Activated CD8-positive, alpha-beta memory T cell treated with anti-CD3 and anti-CD28 coated beads for 4 hours (primary cell): ENCODE measurements at places on chromosomes 11 and 22.

- DNase-seq: no peak
These were observed 52.2 kb downstream of the HORMAD2 start for GRCh38 chr22:30132290-30132996.

DNA sequence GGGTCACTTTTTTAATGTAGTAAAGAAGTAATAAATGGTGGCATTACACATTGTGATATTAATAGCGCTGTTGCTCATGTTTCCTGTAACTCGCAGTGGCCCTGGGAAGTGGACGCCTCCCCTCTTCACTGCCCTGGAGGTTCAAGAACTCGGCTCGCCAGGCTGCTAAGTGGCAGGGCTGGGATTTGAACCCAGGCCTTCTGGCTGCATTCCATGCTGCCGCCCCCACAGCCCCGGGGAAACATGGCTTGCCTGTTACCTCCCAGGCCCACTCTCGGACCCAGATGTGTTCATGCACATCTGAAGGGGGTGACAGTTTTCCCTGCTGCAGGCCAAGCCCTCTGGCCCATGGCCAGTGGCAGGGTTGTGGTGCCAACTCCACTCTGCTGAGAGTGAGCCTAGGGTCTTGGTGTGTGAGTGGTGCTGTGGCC is 25.0 kb upstream of the MGAT3 start:
- DNase-seq: no peak

- DNase-seq: no peak
These were observed 81.3 kb upstream of the ARHGAP20 start for GRCh38 chr11:110793556-110793955.

- DNase-seq: no peak
These were observed 242.7 kb upstream of the NCAM1 start for GRCh38 chr11:112718483-112718882.

GRCh38 chr22:47248925-47249324 is 486.5 kb downstream of the TBC1D22A start:
- no peak for DNase-seq

DNA sequence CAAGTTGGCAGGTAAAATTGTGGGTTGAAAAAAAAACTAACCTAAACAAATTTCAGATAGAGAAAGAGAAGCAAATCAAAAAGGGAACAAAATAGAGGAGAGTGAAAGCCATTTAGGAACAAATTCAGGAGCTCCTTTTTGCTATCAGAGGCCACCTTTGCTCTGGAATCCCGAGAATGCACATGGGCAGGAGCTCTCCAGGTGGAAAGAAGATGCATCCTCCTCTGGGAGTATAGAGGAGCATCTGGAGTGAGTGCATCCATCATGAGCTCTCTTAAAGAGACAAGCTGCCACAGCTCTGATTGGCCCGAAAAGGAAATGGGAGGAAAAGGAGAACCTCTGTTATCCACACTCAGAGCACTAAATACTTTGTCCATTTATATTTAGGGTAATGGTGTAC is 26.3 kb downstream of the MRGPRX1 start:
- no peak for DNase-seq

DNA sequence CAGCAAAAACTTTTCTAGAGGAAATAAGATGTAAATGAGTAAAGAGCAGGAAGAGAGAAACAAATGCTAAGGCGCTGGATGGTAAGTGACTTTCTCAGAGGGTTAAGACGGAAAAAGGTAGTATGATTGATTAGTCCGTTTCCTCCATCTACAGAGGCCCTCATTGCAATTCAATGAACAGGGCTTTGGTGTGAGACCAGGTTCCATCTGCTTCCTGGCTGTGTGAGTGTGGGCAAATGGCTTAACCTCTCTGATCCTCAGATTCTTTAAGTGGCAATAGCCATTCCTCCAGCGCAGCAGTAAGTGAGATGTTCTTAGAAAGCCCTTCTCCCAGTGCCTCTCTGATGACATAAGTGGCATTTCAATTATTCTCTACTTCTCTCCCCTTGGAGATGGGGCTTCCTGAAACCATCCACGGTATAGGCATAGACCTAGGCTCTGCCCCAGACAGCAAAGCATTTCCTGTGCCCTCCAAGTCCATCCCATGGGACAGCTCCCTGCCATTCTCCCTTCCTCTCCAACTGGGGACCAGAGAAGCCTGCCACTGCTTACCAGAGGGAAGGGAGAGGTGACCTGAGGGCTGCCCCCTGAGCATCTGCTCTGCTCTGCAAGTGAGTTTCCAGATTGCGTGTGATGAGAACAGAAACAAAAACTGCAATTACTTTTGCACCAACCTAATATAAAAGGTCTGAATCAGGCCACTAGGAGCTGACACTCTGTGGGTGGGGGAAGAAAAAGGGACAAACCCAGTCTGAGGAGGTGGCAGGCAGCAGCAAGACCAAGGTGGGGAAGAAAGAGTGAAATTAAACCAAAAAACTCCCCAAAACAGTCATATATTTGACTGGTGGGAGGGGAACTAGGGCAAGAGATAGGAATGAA is 12.7 kb upstream of the CD44 start:
- no peak for DNase-seq

DNA sequence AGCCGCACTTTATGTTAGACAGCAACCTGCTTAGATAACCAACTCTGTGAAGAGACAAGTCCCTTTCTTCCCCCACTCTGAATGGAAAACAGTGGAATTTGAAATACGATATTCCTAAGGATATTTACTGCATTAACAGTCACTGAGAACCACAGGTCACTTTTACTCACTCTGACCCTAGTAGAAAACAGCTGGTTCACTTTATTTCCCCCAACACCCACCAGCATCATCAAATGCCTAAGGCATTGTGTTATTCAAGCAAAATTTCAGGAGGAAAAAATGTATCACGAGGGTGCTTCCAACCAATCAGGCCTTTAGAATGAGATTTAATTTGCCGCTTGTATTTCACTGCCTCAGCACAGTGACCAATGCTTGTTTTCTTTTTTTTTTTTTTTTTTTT is 1134.1 kb upstream of the CCDC90B start:
- no peak for DNase-seq

- DNase-seq: no peak
These were observed 24.2 kb upstream of the OSBPL5 start for GRCh38 chr11:3189196-3189843.

DNA sequence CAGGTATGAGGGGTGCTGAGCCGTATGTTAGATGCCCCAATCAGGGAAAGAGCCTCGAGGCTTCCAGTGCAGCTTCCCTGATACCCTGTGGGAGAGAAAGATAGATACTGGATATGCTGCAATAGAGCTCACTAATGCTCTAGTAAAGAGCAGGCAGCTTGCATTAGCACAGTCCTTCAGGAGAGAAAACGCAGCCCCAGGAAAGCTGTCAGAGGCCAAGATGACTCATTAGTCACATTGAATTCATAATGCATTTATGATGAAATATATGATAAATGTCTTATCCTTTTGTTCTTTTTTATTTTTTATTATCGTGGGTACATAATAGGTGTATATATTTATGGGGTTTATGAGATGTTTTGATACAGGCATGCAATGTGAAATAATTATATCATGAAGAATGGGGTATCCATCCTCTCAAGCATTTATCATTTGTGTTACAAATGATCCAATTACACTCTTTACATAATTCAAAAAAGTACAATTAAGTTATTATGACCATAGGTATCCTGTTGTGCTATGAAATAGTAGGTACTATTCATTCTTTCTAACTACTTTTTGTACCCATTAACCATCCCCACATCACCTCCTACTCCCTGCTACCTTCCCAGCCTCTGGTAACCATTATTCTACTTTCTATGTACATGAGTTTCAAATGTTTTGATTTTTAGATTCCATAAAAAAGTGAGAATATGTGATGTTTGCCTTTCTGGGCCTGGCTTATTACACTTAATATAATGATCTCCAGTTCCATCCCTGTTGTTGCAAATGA is 94.5 kb upstream of the TOP3B start:
- no peak for DNase-seq

- no peak for DNase-seq
These were observed 2.8 kb downstream of the MYH9 start for GRCh38 chr22:36384766-36385481.

- no peak for DNase-seq
These were observed 296.8 kb downstream of the RAB38 start for GRCh38 chr11:87878373-87878825.

- DNase-seq: no peak
These were observed 100.5 kb upstream of the RRM1 start for GRCh38 chr11:3994030-3994640.

- no peak for DNase-seq
These were observed 129.5 kb upstream of the SESN3 start for GRCh38 chr11:95360377-95361075.

DNA sequence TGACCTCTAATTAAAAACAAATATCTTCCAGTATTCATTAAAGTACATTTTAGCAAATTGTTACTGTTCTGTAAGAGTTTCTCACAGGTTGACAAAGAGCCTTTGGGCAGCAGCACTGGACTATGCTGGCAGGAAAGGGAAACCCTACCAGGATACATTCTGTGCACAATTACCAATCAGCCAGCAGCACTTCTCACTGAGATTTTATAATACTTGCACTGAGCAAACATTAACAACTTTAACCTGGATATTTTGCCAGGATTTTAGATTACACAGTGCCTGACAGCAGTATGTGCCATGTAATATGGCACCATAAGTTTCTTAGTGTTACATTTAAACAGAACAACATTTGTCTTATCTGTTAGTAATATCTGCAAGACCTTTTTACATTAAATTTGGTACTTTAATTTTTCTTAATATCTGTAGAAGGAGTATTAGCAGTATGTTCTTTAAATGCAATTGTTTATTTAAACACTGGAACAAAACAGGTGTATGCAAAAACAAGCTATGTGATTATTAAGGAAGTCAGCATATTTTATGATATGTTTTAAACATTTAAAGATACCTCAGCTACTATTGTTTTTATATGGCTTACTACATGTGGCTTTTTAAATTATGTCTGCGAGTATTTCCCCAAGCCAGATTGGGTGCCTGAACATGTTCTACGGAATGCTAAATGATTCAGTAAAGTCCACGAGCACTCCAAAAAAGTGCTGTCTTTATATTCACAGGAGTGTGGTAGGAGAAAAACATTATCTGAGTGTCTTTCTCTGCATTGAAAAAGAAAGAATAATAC is 699.0 kb upstream of the LUZP2 start:
- DNase-seq: no peak

DNA sequence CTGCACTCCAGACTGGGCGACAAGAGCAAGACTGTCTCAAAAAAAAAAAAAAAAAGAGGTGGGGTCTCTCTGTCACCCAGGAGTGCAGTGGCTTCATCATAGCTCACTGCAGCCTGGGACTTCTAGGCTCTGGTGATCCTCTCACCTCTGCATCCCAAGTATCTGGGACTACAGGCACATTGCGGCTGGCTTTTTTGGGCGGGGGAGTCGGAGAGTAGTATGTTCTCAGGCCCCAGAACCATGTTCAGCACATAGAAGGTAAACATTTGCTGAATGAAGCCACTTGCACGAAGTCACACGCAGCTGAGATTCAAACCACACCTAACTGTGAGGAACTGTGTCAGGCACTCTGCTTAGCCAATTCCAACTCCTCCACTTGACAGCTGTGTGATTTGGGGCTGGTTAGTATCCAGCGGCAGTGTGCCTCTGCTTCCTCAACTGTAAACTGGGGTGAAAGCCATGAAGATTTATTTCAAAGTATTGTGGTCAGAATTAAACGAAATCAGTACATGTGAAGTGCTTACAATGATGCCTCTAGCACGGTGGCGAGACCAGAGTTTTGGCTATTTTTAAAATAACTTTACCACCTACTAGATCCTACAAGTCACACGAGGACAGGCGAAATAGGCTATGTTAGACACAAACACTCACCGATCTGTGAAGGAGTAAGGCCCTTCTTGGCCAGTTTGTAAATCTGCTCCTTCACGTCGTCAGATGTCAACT is 789 bp downstream of the RPS13 start:
- DNase-seq: no peak

GRCh38 chr11:5129457-5129877 is 8.7 kb downstream of the OR52A5 start:
- no peak for DNase-seq

GRCh38 chr11:23540101-23540561 is 679.9 kb upstream of the CCDC179 start:
- no peak for DNase-seq

GRCh38 chr11:125072961-125073590 is 10.0 kb downstream of the SLC37A2 start:
- DNase-seq: no peak

DNA sequence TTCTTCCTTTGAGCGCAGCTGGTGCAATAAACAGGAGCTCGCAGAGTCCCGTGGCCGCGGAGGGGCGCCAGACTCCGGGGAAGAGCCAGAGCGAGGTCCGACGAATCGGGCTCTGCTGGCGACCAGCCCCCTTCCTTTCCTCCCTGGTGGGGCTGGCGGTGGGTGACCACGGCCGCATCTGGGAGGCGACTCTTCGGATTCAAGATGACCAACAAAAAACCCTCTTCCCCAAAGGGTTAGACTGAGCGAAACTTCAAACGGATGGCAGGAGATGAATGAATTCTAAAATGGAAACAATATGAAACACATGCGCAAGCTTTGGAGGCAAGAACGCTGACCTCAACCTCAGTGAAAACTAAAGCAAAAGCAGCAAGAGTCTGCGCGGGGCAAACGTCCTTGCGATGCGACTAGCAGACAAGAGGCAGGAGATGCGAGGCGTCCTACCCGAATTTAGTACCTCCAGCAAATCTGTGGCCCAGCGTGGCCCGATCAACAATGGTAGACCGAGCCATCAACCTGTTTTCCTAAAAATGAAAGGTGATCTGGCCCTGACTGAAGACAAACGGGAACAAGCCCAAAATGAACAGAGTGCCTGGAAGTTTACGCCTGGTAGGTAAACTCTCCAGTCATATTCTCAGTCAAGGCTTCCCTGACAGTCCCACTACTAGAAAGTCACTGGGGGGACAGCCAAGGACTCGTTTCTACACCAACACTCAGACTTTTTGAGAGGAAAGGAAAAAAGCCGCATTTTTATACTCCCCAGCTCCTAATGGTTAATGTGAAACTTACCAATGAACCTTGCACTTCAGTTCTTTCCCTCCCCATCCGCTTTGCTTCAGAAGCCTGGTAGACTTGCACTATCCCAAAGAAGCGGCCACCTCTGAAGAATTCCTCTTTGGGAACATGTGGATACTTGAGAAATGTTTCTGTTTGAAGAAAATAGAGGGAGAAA is 11.6 kb downstream of the MMP3 start:
- no peak for DNase-seq

DNA sequence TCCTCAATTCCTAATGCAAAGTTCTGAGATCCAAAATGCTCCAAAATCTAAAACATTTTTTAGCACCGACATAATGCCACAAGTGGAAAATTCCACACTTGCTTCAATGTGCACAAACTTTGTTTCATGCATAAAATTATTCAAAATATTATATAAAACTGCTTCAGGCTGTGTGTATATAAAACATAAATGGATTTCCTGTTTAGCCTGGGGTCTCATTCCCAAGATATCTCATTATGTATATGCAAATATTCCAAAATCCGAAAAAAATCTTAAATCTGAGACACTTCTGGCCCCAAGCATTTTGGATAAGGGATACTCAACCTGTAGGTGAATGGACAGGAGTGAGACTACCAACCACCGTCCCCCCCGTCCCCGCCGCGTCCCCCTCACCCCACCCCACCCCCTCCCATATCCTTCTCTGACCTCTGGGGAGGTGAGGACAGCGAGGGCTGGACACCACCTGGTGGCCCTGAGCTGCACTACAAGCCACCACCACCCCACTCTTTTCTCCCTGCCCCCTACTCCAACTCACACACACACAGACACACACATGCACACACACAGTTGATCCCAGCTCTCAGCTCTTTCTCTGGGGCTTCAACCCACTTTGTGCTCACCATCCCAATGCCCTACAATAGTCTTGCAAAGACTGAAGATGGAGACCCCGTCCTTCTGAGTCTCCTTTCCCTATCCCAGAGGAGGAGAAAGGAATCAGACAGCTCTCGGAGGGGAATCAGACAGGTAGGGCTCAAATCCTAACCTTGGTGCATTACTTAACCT is 101.0 kb downstream of the PDE2A start:
- no peak for DNase-seq

- no peak for DNase-seq
These were observed 80.1 kb downstream of the MICAL2 start for GRCh38 chr11:12190511-12190910.
